ENCODE measurements at places on chromosomes 3 and 15.

- no peaks in the 10 kb centered on the region for H3K27me3 ChIP-seq
- no peaks in the 10 kb centered on the region for H3K36me3 ChIP-seq
- H3K4me1 ChIP-seq = peaks cover 38% of the 10 kb centered on the region
- peak; percentile 36 for DNase-seq
- H3K4me3 ChIP-seq = peak overlapping the region; percentile 84
- H3K27ac ChIP-seq = peak overlapping the region; percentile 71
Observed at GRCh38 chr3:39108200-39108710, 775 bp downstream of the TTC21A start.

DNA sequence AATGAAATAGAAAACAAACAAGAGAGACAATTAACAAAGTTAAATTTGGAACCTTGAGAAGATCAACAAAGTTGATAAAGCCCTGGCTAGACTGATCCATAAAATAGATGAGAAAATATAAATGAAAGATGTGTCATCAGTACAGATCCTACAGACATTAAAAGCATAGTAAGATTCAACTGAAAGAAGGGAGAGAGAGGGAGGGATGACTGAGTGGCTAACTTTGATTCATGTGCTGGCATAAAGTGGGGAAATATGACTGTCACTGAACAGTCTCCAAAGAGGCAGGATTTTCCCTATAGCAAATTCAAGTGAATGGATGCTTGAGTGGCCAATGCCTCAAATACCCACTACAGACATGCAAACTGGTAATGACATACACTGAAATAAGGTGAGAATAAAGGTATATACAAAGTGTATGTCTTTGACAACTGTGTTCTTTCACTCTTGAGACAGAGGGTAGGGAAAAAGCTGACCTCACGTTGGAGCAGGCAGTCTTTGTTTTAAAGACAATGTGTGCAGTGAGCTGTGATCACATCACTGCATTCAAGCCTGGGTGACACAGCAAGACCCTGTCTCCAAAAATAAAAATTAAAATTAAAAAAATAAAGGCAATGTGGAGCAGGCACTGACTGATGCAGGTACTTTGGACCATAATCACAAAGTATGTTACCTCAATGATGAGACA is 35.9 kb upstream of the CHD2 start:
- H3K4me3 ChIP-seq = no peak overlapping the region
- H3K27me3 ChIP-seq = no peaks in the 10 kb centered on the region
- no peaks in the 10 kb centered on the region for H3K36me3 ChIP-seq
- DNase-seq = no peak
- H3K27ac ChIP-seq = no peak overlapping the region

GRCh38 chr15:71182522-71182921 is 67.3 kb downstream of the THSD4 start:
- H3K27me3 ChIP-seq = no peaks in the 10 kb centered on the region
- H3K4me3 ChIP-seq = no peak overlapping the region
- H3K4me1 ChIP-seq = no peaks in the 10 kb centered on the region
- H3K27ac ChIP-seq = no peak overlapping the region
- no peak for DNase-seq

GRCh38 chr15:93049914-93050578 is 39.0 kb downstream of the RGMA start:
- H3K36me3 ChIP-seq = no peaks in the 10 kb centered on the region
- no peaks in the 10 kb centered on the region for H3K27me3 ChIP-seq
- peaks cover 11% of the 10 kb centered on the region for H3K4me1 ChIP-seq
- no peak for DNase-seq

- peaks cover 9% of the 10 kb centered on the region for H3K27me3 ChIP-seq
- no peaks in the 10 kb centered on the region for H3K36me3 ChIP-seq
- H3K27ac ChIP-seq = no peak overlapping the region
- no peak overlapping the region for H3K4me3 ChIP-seq
- H3K4me1 ChIP-seq = no peaks in the 10 kb centered on the region
Observed at GRCh38 chr15:57552678-57553334, 38.9 kb upstream of the MYZAP start.

GRCh38 chr3:154517404-154517803 is 87.4 kb upstream of the GPR149 start:
- H3K27ac ChIP-seq = no peak overlapping the region
- no peaks in the 10 kb centered on the region for H3K4me1 ChIP-seq
- no peaks in the 10 kb centered on the region for H3K36me3 ChIP-seq
- H3K27me3 ChIP-seq = no peaks in the 10 kb centered on the region
- no peak overlapping the region for H3K4me3 ChIP-seq

- no peaks in the 10 kb centered on the region for H3K4me1 ChIP-seq
- H3K36me3 ChIP-seq = no peaks in the 10 kb centered on the region
- no peak overlapping the region for H3K27ac ChIP-seq
- no peaks in the 10 kb centered on the region for H3K27me3 ChIP-seq
Observed at GRCh38 chr3:195709676-195710085, 11.1 kb upstream of the MUC20 start.

GRCh38 chr3:171417813-171418212 is 42.4 kb downstream of the TNIK start:
- no peak overlapping the region for H3K27ac ChIP-seq
- H3K4me3 ChIP-seq = no peak overlapping the region

DNA sequence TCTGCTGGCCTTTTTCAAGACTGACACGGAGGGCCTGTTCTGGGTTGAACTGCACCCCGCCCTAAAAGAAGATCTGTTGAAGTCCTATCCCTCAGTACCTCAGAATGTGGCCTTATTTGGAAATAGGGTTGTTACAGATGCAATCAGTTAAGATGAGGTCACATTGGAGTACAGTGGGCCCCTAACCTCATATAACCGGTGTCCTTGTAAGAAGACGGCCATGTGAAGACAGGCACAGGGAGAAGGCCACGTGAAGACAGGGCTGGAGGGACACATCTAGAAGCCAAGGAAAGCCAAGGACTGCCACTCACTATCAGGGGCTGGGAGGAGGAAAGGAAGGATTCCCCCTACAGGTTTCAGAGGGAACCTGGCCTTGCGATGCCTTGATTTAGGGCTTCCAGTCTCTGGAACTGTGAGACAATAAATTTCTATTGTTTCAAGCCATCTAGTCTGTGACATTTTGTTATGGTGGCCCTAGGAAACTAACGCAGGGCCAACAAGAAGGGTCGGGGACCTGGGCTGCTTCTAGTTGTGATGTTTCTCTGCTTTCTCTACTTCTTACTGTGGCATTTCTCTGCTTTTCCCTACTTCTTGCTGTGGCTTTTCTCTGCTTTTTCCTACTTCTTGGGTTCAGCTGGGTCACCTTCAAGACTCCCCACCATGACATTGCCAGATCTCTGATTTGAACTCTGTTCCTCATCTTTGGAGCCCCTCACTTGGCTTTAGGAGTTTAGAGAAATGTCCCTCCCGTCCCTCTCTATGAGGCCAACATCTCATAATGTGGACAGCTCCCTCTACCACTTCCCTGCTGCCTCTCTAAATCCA is 4.8 kb upstream of the CCDC174 start:
- H3K27me3 ChIP-seq = no peaks in the 10 kb centered on the region
- H3K4me3 ChIP-seq = no peak overlapping the region
- DNase-seq = no peak
- peaks cover 10% of the 10 kb centered on the region for H3K36me3 ChIP-seq
- H3K4me1 ChIP-seq = peaks cover 15% of the 10 kb centered on the region

DNA sequence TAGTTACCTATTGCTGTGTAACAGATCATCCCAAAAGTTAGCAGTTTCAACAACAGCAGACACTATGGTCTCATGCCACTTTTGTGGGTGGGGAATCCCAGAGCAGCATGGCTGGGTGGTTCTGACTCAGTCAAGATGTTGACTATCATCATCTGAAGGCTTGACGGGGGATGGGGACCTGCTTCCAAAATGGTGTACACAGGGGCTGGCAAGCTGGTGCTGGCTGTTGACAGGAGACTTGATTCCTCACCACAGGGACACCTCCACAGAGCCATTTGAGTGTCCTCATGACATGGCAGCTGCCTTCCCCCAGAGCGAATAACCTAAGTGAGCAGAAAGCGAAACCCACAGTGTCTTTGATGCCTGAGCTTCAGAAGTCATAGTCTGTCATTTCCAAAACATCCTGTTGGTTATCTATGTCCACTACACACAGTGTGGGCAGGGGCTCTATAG is 19.1 kb downstream of the DNAJB8 start:
- H3K4me1 ChIP-seq = peaks cover 16% of the 10 kb centered on the region
- H3K4me3 ChIP-seq = no peak overlapping the region
- H3K27me3 ChIP-seq = no peaks in the 10 kb centered on the region
- H3K27ac ChIP-seq = peak overlapping the region; percentile 10

GRCh38 chr3:99418209-99418635 is 220.2 kb upstream of the COL8A1 start:
- no peak for DNase-seq
- H3K4me3 ChIP-seq = no peak overlapping the region
- H3K4me1 ChIP-seq = no peaks in the 10 kb centered on the region

GRCh38 chr15:81381720-81382119 is 7.7 kb upstream of the TMC3 start:
- no peaks in the 10 kb centered on the region for H3K4me1 ChIP-seq
- H3K4me3 ChIP-seq = no peak overlapping the region
- no peak overlapping the region for H3K27ac ChIP-seq
- DNase-seq = no peak

DNA sequence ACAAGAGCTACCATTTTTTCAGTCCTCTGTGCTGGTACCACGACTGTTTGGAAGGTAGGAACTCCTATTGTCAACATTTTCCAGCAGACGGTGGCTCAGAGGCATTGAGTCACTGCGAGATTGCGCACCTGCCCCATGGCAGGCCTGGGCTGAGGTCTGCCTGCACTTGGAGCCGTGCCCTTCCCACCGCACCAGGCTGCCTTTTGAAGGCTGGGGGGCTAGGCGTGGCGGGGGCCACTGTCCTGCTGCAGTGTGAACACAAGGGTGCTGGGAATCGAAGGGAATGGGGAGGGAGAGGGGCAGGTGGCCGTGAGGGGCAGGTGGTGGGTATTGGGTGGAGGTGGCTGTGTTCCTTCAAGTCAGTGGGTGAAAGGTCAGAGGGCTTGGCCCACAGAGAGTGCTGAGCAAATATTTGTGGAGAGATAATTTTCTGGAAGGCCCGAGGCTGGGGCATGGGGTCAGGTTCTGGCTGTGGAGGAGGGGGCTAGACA is 16.3 kb downstream of the SNX33 start:
- H3K27ac ChIP-seq = no peak overlapping the region
- no peak overlapping the region for H3K4me3 ChIP-seq
- no peaks in the 10 kb centered on the region for H3K4me1 ChIP-seq
- H3K36me3 ChIP-seq = no peaks in the 10 kb centered on the region
- H3K27me3 ChIP-seq = no peaks in the 10 kb centered on the region
- DNase-seq = no peak

DNA sequence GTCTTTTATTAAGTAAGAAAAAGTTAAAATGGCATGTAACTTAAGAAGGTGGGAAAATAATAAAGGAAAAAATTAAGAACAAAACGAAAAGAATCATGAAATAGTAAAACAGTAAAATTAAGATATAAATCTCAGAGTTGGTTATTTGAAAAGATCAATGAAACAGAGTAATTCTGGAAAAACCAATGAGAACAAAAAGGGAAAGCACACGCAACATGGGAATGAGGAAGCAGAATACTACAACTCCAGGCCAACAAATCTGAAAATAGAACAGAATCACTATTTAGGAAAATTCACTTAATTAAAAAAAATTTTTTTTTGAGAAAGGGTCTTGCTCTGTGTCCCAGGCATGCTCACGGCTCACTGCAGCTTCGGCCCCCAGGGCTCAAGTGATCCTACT is 30.7 kb downstream of the WHAMM start:
- peaks cover 6% of the 10 kb centered on the region for H3K4me1 ChIP-seq
- peaks cover 4% of the 10 kb centered on the region for H3K27me3 ChIP-seq
- no peak for DNase-seq
- no peak overlapping the region for H3K27ac ChIP-seq

GRCh38 chr3:52240059-52240885 is 1.3 kb upstream of the TWF2 start:
- H3K4me1 ChIP-seq = peaks cover 71% of the 10 kb centered on the region
- H3K4me3 ChIP-seq = peak overlapping the region; percentile 98
- peaks cover 48% of the 10 kb centered on the region for H3K36me3 ChIP-seq

- DNase-seq = no peak
- no peaks in the 10 kb centered on the region for H3K36me3 ChIP-seq
- H3K27me3 ChIP-seq = no peaks in the 10 kb centered on the region
- H3K4me1 ChIP-seq = peaks cover 13% of the 10 kb centered on the region
- no peak overlapping the region for H3K4me3 ChIP-seq
Observed at GRCh38 chr3:155339052-155339451, 45.6 kb upstream of the STRIT1 start.
